ENCODE measurements at places on chromosomes 12 and 14.

GRCh38 chr12:50117057-50117622 lies 5.1 kb downstream of the COX14 start:
- DNase-seq, result no peak

DNA sequence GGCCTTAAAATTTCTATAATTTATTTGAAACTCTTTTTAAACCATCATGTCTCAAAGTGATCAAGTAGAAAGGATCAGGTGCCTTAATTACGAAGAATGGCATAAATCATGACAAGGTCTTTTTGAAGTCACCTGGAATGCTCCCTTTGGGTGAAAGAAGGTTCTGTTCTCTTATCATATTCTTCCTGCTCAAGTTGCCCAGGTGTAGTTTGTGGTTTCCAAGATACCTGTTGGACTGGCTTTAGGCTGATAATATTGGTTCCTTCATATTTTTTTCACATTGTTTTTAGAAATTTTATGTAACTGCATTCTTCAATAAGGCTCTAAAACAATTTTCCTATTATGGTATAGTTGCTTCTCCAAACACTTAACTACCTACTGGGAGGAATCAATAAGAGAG lies 29.2 kb downstream of the RASSF3 start:
- no peak for DNase-seq

- DNase-seq, result no peak
Observed at GRCh38 chr12:4987076-4988046, 56.3 kb upstream of the KCNA5 start.

DNA sequence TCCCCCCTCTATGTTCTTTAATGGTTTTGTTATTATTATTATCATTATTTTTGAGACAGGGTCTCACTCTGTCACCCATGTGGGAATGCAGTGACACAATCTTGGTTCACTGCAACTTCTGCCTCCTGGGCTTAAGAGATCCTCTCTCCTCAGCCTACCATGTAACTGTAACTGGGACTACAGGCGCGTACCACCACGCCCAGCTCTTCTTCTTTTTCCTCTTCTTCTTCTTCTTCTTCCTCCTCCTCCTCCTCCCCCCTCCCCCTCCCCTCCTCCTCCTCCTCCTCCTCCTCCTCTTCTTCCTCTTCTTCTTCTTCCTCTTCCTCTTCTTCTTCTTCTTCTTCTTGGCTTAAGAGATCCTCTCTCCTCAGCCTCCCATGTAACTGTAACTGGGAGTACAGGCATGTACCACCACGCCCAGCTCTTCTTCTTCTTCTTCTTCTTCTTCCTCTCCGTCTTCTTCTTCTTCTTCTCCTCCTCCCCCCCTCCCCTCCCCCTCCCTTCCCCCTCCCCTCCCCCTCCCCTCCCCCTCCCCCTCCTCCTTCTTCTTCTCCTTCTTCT lies 5.4 kb upstream of the KRT7 start:
- DNase-seq, result no peak

DNA sequence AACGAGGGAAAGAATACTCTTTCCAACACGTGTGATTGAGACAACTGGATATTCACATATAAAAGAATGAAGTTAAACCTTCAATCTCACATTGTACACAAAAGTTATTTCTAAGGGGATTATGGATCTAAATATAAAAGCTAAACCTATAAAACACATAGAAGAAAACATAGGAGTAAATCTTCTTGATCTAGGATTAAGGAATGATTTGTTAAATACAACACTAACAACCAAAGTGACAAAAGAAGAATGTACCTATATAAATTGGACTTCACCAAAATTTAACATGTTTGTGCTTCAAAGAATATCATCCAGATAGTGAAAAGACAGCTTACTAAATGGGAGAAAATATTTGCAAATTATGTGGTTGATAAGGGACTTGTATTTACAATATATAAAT lies 36.9 kb upstream of the DLGAP5 start:
- DNase-seq, result no peak

DNA sequence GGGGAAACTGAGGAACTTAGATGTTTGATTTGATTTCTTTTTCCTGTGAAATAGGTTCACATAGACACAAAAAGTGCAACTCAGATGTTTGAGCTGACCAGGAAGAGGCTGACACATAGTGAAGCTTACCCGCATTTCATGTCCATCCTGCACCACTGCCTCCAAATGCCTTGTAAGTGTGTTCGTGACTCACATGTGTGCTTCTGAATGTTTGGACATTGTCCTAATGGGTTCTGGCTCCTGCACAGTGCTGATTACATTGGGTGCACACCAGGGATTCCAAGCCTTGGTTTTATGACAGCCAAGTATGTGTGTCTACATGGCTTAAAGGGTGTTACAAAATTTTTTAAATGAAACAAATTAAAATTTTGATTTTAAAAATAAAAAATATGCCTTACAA lies 137.4 kb downstream of the DAAM1 start:
- no peak for DNase-seq

DNA sequence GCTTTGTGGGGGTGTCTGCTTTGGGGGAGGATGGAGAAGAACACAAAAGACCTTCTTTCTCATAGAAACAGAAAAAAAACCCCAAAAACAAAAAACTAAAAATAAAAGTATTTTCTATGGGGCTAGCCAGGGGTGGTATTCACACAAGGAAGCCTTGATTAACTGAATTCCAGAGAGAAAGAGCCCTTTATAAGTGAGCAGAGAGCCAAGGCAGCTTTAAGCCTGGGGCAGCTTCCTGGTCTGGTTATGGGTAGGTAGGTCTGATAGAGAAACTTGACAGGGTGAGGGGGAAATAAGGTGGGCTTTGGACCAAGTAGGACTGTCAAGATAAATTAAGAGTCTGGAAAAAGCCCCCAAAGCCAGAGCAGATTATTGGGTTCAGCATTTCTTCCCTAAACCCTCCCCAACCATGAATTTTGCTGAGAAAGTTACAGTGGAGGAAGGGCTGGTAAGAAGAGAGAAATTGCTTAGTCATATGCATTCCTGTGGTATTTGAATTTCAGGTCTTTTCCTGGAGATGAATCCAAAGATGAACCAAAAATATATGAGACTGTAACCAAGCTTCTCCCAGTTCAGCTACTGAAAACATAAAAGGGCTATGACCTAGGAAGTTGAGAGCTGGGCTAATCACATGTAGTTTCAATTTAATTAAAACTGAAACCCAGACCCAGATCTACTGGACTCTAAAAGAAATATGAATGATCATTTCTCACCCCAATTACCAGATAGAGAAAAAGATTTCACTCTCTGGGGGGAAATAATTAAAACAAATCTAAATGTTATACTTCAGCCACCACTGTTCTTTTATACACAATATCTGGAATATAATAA lies 144.8 kb downstream of the TBC1D30 start:
- no peak for DNase-seq

Data from activated CD4-positive, alpha-beta T cell treated with anti-CD3 and anti-CD28 coated beads, Interleukin-2, amount 10 ng/mL, durations not matched to agents 7 days and 5 days (primary cell).